Stimulated activated CD4-positive, alpha-beta T cell treated with anti-CD3 and anti-CD28 coated beads, Interleukin-2, amount 100 ng/mL, for 24 hours (primary cell): ENCODE measurements at places on chromosomes 7 and 10.
A peak's percentile ranks its signal among the peaks of the same experiment; 100 is the strongest.

- no peak for DNase-seq
Measured at GRCh38 chr10:120385992-120386391, 71.0 kb upstream of the PLPP4 start.

- no peak for DNase-seq
Measured at GRCh38 chr10:56318816-56319215, 42.2 kb downstream of the ZWINT start.

- DNase-seq, result no peak
Measured at GRCh38 chr10:103199488-103199887, 6.4 kb upstream of the NT5C2 start.

- peak; percentile 11 for DNase-seq
Measured at GRCh38 chr10:1243486-1244234, 187.5 kb downstream of the WDR37 start.

GRCh38 chr10:15136129-15137035, 32.1 kb downstream of the NMT2 start:
- no peak for DNase-seq

DNA sequence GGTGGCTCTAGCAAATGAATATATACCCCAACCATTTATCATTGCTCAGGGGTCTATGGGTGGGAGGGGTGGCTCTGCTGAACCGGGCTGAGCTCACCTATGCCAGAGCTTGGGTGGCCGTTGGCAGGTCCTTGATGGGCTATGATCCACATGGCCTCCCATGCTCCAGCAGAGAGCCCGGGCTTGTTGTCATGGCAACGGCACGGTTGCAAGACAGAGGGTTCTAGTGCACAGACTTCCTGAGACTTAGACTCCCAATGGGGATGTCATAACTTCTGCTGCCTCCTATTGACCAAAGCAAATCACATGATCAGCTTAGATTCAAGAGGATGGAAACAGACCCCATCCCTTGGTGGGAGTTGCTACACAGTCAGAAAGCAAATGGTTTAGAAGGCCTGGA, 36.4 kb upstream of the CARD11 start:
- DNase-seq, result no peak

- no peak for DNase-seq
Measured at GRCh38 chr7:39594988-39595620, 28.3 kb upstream of the RALA start.

- peak; percentile 10 for DNase-seq
Measured at GRCh38 chr10:77710081-77710551, 72.5 kb upstream of the KCNMA1 start.
